ENCODE measurements at places on chromosomes 1 and 21. TPM values are rescaled to one million over a fixed set of nuclear protein-coding genes. Genes with fewer than 3 reads are reported as not detected.

DNA sequence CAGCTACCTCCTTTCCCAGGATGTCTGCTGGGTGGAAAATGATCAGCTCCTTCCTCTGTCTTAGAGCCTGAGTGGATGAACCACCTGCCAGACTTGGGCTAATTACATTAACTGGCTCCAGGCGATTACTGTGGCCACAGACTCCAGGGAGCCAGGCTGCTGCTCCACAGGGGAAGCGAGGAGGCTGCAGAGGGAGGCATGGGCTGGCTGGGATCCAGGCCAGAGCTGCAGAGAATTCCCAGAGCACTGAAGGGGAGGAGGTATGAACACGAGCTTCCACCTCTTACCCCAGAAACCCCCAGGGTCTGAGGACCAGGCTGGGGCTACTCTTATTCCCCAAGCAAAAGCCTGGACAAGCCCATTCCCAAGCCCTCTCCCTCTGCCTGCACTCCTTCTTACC lies 136.0 kb upstream of the KLHDC7A start:
- DNase-seq, result no peak

- no peak for DNase-seq
Measured at GRCh38 chr1:156865258-156865657, 4.6 kb downstream of the NTRK1 start.

GRCh38 chr1:98086796-98087441 lies 166.1 kb upstream of the DPYD start:
- no peak for DNase-seq

DNA sequence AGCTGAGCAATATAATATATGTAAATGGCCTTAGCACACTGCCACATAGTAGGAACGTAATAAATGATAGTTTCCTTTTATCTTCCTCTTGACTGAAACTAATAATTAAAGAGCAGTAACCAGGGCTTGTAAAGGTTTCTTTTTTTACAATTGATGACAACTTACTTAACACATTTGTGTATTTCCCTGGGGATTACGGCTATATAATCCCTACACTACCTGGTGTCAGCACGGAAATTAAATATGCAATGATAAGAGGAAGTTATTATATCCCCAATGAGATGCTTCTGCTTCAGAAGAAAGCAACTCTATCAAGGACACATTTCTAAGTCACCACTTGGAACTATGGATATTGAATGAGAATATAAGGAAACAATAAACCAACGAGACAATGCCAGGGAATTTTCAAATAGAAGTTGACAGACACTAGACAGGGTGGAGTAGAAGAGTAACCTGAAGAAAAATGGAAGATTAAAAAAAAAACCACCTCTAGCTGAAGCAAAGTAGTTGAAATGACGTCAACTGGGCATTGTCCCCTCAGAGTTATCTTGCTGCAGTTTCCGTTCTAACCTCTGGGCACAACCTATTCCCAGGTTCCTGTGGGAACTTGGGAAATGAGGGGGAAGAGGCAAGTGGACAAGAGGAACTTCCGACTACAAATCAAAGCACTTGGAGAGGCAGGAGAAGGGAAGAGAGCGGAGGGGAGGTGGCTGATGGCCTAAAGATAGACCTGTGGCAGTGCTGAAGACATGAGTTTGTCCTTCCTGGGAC lies 66.5 kb downstream of the PLPP3 start:
- DNase-seq, result no peak

Gene SLC30A2
- 1.7 TPM for total RNA-seq

- DNase-seq, result no peak
Measured at GRCh38 chr1:245173446-245174211, 18.8 kb downstream of the KIF26B start.

DNA sequence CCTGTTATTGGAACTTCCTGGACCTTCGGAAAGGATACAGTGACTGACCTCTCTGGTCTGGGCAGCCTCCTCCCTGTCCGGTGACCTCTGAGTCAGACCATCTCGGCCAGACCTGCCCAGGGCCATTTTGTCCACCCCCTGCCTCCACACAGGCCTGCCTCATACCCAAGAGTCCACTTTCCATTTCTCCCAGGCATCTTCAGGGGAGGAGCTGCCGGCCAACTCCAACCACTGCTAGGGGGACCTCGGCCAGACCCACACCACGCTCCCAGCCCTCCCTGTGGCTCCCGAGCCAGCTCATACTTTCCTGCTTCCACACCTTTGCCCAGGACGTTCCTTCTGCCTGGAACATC lies 29.5 kb upstream of the RUNX3 start:
- no peak for DNase-seq

Gene DNALI1
- 7.9 TPM for total RNA-seq

DNA sequence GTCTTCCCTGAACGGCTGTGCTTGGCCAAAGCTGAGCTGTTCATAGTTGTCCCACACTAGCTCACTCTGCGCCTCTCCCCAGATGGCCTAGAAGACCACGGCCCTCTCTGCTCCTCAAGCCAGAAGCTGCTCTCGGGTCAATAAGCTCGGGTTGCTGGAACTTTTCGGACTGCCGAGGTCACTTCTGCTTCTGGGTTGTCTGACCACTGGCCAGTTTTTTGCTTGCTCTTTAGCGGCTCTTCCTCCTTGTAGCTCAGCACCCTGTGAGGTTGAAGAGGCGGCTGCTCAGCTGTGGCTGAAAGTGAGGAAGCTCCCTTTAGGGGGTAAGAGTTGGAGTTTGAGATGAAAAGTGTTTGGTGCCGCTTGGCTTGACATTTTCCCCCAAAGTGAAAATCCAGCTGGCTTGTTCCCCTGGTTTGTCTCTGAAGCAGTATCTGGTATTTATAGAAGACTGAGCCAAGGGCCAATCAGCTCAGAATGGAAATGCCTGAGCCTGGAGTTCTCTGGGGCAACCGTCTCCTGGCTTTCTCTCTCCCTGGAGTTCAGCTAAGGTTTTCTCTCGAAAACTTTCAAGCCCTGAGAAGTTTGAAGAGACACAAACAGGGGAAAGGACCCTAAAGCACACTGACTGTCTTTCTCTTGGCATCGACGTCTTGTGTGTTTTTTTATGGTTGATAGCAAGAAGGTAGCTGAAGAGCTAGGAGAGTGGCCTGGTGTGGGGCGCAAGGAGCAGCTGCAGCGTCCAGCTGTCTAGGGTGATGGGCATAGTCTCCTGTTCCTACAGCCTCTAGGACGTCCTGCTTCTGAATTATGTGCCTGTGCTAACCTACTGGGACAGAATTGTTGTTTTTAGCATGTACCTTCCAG lies 72.0 kb downstream of the SYT6 start:
- DNase-seq, result no peak

GRCh38 chr1:161085165-161085564 lies 4.2 kb downstream of the NECTIN4 start:
- DNase-seq, result no peak

Measured in Peyer's patch (tissue), 4 donors.